CD4-positive, alpha-beta T cell treated with Interleukin-4 for 1 hour (primary cell): ENCODE measurements at places on chromosomes 16 and 17.

DNA sequence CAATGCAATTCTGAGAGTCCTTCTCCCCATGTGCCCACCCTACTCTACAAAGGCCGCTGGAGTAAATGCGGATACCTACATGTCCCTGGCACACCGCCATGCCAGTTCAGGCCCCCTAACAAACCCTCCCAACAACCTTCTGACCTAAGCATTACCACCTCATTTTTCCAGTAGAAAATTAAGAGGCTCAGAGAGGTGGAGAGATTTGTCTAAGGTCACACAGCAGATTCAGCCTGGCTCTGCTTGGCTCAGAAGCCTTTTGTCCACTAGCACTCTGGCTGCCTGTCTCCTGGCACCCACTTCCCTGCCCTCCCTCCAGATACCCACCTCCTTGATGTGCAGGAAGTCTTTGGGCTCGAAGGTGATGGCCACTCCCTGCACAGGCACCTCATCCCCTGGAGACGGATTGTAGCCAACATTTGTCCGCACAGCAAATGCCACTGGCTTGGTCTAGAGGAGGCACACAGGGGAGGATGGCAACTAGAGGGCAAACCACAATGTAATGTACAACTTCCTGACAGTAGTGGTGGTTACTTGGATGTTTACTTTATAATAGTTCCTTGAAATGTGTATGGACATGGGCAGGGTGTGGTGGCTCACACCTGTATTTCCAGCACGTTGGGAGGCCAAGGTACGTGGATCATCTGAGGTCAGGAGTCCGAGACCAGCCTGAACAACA is 10.2 kb downstream of the CACNB1 start:
- DNase-seq, result no peak

GRCh38 chr17:7931709-7932482 is at the start of the genes CNTROB and TRAPPC1:
CNTROB (plus strand) TSS chr17:7932206; CDS start chr17:7933080, 874 bp downstream.
TRAPPC1 (minus strand) TSS chr17:7931946; CDS start chr17:7931829, 117 bp downstream.
- peak; percentile 100 for DNase-seq

- no peak for DNase-seq
Measured at GRCh38 chr16:79191933-79192332, 408.6 kb downstream of the MAF start.

DNA sequence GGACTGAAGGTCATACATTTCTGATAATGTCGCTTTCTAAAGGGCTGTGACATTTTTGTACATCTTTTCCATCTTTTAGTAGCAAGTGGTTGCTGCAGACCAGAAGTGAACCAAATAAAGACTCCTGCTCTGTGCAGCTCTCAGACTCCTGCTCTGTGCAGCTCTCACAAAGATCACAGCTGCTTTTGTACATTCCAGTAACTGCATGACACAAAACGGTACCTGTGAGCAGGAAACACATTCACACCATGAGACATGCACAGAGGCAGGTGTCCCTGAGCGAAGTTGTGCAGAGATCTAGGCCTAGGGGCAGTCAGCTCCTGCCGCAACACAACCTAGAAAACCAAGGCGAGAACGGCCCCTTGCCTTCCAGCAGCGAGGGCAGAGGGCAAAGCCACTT is 67.5 kb downstream of the KLHDC4 start:
- DNase-seq, result no peak

GRCh38 chr17:57532966-57533365 is 212.1 kb downstream of the CCDC182 start:
- no peak for DNase-seq

- DNase-seq, result peak; percentile 5
Measured at GRCh38 chr17:38917259-38917658, 8.2 kb upstream of the LASP1NB start.

DNA sequence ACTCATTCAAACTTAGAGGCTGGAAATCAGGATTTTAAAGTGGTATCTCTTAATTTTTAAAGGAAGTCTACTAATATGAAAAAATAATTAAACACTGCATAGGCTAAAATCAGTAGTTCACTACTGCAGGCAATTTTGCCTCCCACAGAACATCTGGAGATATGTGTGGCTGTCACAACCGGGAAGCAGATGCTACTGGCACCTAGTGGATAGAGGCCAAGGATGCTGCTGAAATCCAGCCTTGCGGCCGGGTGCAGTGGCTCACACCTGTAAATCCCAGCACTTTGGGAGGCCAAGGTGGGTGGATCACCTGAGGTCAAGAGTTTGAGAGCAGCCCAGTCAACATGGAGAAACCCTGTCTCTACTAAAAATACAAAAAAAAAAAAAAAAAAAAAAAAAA is 473.9 kb downstream of the XYLT1 start:
- no peak for DNase-seq

- peak; percentile 18 for DNase-seq
Measured at GRCh38 chr17:59331929-59332748, 684 bp downstream of the YPEL2 start.

DNA sequence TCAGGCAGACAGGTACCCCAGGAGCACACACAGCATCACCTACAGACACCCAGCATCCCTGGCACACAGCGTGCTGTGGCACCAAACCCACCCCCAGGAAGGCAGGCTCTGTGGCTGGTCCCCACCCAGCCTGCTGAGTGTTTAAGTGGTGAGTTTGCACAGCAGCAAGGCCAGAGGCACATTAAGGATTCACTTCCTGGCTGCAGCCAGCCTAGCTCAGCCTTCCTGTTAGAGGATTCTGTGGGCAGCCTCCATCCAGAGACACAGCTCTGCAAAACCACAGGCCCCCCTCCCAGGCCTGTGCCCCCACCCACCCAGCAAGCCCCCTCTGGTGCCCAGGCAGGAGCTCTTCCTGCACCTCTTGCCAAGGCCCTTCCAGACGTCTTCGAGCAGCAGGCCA is 36.1 kb upstream of the PHB1 start:
- DNase-seq, result no peak

DNA sequence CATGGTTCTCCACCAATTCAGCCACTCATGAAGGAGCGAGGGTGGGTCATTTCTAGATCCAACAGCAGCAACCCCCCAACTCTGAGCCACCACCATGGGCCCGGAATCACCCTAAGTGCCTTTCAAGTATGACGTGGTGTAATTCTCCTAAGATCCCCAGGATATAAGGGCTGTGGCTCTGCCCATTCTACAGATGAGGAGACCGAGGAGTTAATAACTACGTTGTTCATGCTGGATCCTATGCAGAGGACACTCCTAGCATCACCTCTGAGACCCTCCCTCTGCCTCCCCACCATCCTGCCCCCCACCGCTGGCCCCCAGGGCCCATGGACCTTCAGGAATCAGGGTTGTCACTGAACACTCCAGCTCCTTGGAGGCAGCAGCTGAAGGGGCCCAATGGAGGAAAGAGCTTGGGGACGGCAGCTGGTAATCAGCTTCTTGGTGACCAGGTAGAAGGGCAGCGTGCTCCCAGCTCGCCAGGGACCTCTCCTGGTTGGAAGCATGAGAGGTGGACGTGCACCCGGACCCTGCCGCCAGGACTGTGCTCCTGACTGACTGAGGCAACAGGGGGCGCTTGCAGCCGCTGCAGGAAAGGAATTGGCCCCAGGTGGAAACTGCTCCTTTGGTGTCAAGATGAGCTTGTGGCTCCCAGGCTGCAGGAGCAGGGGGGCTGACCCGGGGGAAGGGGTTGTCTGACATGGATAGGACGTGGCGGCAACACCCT is 28.2 kb upstream of the CACNG1 start:
- no peak for DNase-seq

- no peak for DNase-seq
Measured at GRCh38 chr17:45129940-45130680, 2.2 kb downstream of the PLCD3 start.

GRCh38 chr17:14776791-14777190 is 475.9 kb downstream of the HS3ST3B1 start:
- no peak for DNase-seq

- no peak for DNase-seq
Measured at GRCh38 chr16:27455700-27456099, 53.7 kb downstream of the IL21R start.
